Activated naive CD4-positive, alpha-beta T cell treated with anti-CD3 and anti-CD28 coated beads, Interleukin-2, amount 50 U/mL, for 72 hours (primary cell): ENCODE measurements at places on chromosomes 3 and 15. TPM values are rescaled to one million over a fixed set of nuclear protein-coding genes. Genes with fewer than 3 reads are reported as not detected.

The OR4F15 gene
- not detected for total RNA-seq

DNA sequence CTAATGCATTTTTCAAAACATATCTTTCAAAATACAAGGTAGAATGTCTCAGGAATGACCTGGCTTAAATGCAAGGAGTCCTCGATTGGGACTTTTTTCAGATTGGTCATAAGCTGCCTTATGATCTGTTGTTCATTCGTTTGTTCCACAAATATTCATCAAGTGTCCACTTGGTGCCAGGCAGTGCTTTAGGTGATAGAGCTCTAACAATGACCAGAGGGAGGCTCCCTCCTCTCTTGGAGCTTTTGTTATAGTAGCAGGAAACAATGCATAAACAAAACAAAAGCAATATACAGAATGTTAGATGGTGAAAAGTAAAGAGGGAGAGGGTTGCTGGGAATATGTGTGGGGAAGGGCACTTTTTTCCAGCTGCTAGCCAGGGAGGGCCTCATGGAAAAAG is 156.1 kb downstream of the MCTP2 start:
- no peak for DNase-seq

GRCh38 chr15:25812073-25812472 is 51.1 kb downstream of the ATP10A start:
- no peak for DNase-seq

GRCh38 chr3:32956750-32957570 is 5.5 kb downstream of the CCR4 start:
- no peak for DNase-seq

DNA sequence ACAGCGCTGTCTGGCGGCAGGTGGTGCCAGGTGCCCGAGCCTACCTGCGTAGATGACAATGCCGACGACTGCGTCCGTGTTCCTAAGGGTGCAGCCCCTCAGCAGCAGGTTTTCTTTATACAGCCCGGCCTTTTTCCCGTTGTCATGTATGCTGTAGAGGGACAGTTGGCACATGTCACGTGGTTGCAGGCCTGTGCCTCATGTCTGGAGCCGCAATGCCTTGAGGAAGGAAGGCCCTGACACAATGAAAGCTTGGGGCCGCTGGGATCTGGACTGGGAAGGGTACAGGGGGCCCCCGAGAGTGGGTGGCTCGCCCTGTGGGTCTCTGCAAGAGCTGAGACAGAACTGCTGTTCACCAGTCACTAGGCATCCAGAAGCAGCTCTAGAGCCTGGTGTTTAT is 136.0 kb downstream of the ATP10A start:
- no peak for DNase-seq

The ABI3BP gene
- total RNA-seq = 0.12 TPM

DNA sequence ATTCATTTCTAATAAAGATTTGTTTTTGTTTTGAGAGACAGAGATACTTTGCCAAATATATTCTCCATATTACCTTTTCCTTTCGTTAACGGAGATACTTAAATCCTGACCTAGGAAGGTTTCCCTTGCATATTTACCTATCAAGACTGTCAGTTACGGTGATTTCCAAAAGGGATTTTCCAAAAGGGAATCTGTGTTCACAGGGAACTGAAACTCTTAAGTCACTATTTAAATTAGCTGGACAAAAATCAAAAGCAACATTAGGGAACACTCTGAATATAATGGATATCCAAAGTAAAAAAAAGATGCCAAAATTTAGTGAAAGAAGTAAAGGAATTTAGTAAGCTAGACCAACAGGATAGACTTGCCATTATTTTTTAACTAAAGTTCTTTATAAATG is 576 bp downstream of the LRRFIP2 start:
- DNase-seq = no peak

DNA sequence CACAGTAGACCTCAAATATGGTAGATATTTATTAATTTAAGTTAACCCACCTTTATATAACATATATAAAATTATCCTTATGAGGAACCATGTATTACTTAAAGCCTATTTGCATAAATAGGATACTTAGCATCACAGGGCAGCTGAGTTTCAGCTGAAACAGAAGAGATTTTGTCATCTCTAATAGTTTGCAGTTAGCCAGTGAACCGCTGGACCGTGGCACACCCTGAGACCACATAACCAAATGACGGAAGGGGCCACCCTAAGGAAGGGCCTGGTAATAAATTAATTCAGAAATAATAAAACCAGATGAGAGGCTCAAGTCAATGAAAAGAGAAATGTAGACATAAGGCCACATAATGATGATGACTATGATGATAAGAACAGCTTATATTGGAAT is 107.7 kb downstream of the MYO5A start:
- DNase-seq = no peak

The IL17RB gene
- 0.18 TPM for total RNA-seq
